Stimulated activated CD4-positive, alpha-beta T cell treated with anti-CD3 and anti-CD28 coated beads, Interleukin-4, amount 100 ng/mL, for 4 hours (primary cell): ENCODE measurements at places on chromosomes 3 and 15.

DNA sequence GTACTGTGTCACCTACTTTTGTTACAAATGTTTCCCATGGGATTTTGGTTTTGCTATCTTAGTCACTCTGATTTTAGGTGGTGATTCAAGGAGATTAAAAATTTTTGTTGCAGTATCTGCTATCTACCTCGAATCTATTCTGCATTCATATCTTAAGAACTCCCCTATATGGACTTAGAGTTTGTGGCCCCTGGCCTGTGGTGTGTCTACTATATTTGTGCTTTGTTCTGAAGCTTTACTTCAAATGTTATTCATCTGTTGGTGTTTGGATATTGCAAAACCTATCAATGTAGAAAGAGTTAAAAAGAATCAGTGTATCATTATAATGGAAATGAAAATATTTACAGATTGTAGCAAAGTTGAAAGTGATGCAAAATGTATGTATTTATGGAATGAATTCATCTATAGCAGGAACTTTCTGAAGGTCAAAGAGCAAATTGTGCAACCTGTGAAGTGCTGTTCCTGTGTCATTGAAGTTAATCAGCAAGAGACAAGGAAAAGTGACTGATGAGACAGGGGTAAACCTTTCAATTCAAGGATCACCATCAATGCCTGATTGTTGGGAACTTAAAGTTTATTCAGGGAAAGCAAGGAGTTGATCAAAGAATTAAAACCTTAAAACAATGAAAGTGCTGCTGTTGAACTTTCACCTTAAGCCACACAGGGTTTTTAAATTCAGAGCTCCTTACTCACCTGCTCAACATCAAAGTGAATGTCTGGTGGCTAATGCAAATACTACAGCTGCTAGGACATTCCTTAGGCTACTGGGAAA, 71.0 kb downstream of the SLMAP start:
- DNase-seq = no peak

DNA sequence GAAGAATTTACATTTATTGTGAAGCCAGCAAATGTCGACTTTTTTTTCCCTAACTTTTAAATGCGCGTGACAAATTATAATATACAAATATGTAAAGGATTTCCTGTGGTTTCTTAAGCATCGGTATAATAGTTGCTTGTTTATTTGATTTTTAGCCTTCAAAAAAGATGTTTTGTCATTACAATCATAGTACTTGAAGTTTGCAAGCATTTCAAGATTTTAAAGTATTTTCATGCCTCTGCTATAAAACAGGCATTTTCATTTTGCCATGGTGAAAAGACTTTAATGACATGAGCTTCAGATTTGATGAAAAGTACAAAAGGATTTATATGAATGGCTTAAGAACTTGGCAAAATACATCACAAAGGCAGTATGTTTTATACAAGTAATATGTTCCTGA, 9.4 kb upstream of the P2RY12 start:
- no peak for DNase-seq

DNA sequence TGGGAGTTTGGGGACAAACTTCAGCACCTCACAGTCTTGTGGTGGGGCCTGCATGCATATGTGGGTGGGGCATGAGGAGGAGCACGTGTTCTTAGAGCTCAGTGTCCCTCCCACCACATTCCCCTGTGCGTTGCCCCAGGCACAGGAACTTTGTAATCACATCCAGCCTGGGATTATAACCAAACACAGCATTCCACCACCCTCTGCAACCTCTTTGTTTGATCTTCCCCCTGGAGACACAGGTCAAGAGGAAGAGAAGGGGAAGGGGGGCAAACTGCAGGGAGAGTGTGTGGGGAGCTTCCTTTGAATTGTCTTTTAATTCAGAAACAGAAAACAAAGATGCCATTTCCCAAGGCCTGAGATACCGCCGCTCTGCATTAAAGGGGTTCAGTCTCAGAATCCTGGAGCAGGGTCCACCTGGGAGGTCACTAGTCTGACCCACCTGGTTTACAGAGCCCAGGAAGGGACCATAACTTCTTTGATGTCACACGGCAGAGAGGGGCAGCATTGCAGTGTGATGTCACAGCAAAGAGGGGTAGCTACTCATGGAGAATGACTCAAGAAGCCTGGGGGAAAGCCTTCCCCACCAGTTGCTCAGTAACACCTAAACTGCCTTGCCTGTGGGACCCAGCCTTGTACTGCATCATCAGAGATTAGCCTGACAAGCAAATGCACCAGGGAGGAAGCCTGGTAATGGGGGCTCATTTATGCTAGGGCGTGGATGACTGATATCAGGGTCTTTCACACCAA, 106.3 kb upstream of the RNU6-1 start:
- no peak for DNase-seq

GRCh38 chr3:15601399-15602145, at the start of the genes BTD and HACL1:
TSS of gene BTD (plus strand) at chr3:15601745. CDS start at chr3:15635440, 33,695 bp downstream.
TSS of gene HACL1 (minus strand) at chr3:15601569. CDS start at chr3:15601463, 106 bp downstream.
- DNase-seq = peak; percentile 99

DNA sequence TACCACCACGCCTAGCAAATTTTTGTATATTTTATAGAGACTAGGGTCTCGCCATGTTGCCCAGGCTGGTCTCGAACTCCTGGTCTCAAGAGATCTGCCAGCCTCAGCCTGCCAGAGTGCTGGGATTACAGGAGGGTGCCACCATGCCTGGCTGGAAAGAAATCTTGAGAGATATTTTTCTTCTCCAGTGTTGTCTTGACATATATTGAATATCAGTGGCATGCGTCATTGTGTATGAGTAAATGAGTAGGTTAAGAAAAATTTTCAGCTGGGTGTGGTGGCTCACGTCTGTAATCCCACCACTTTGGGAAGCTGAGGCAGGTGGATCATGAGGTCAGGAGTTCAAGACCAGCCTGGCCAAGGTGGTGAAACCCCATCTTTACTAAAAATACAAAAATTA, 3.5 kb upstream of the PIF1 start:
- DNase-seq = no peak

- DNase-seq = no peak
Measured at GRCh38 chr3:65877160-65877559, 161.6 kb downstream of the MAGI1 start.

- no peak for DNase-seq
Measured at GRCh38 chr3:98945101-98945524, 43.6 kb upstream of the DCBLD2 start.

DNA sequence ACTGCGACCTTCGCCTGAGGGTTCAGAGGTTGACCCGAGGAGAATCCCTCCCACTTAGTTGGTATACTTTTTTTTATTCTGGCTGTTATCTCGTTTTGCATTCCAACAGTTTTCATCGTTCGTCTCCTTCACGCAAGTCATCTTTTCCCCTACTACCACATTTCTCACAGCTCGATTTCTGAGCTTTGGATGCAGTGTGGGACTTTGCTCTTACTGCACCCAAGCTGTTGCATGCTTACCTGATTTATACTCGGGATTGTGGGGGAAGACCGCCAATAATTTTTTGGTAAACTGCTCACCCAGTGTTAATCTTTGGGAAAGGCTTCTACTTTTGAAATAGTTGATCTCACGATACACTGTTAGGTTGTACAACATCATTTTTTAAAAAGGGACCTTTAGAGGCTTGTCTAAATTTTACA, 702 bp downstream of the TBC1D23 start:
- no peak for DNase-seq

DNA sequence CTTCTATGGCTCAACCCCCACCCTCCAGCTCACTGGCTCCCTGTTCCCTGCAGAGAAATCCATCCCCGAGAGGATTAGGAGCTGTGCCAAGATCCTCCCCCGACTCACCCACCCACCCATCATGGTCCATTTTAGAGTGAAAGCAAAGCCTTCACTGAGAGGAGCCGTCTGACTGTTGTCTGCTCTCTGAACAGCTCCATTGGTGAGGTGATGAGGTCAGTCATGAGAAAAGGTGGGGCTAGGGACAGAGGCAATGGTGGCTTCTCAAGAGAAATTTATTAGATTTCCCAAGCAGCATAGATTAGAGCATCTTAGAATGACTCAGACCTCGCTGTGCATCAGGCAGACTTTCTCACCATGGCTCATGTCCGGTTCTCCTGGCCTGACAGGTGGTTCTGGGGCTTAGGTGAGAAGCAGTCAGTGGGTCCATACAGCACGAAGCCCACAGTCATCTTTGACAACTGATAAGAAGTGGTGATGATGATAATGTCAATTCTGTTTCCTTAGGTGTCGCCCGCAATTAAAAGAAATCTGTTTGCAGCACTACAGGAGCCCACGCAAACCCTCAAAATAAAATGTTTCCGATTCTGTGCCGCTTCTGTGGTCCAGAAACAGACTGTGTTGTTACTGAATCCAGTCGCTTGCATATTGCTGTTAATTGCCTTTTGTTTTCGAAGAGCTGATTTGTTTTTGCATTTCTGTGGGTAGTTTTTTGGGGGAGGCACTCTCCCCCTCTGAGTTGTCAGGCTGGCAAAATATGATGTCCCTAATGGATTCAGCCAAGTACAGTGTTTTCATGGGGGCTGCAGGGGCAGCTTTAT, 24.8 kb upstream of the RHO start:
- no peak for DNase-seq

DNA sequence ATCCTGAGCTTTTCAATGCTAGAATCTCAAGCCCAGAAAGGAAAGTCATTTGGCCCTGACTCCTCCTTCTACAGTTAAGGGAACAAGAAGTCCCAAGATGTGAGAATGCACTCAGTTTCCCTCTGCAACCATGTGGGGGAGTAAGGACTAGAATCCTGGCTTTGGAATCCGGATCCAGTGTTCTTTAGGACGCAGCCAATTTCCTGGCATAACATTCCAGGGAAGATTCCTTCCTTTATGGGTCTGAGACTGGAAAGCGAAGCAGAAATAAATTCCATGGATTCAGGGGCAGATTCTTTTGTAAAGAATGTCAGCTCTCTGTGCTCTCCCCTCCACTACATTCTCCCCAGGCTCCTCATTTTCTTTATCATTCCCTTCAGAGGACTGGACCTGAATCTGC, 151.8 kb upstream of the SOX14 start:
- no peak for DNase-seq

GRCh38 chr3:138326866-138327595, 2.6 kb downstream of the NME9 start:
- no peak for DNase-seq

DNA sequence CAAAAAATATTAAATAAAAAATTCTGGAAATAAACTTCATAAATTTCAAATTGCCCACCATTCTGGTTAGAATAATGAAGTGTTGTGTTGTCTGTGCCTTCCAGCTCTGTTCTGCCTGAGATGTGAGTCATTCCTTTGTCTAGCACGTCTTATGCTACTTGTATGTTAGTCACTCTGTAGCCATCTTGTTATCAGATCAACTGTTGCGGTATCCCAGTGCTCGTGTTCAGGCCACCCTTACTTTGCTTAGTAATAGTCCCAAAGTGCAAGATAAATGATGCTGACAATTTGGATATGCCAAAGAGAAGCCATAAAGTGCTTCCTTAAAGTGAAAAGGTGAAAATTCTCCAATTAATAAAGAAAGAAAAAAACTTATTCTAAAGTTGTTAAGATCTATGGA, 527.5 kb downstream of the NAALADL2 start:
- no peak for DNase-seq

DNA sequence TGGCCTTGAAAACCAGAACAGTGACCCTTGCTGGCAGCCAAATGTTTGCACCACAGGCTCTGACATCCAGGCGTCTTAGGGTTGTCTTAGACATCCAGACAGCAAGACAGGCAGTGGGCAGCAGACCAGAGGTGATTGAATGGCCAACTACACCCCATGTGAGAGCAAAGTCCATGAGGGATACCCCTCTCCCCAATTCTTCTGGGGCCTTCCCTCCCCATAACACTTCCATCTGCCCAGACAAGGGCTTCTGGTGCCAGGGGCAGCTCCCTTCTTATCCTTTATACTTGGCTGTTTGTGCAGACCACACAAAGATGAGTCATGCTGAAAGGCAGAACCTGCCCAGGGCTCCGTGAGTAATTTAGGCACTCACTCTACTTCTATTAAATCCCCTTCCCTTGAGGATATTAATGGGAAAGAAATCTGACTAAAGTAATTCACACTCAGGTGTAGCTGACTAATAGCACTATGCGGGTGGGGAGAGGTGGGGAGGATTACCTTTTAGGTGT, 257.9 kb downstream of the UACA start:
- no peak for DNase-seq

DNA sequence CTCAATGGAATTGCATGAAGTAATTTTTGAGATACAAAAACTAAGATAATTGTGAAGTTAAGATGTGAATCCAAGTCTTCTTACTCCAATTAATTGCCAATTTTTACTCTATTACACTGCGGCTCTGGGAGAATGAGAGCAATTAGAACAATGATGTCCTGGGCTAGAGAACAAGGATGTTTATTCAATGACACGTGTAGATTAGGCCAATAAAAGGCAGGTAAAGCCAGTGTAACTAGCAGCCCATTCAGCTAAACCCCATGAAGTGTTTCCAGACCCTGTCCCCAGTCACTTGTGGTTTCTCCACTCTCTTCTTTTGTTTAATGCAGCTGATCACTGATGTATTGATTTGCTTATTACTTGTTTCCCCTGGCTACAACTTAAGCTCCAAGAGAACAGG, 381.1 kb upstream of the ARHGEF26 start:
- DNase-seq = no peak

DNA sequence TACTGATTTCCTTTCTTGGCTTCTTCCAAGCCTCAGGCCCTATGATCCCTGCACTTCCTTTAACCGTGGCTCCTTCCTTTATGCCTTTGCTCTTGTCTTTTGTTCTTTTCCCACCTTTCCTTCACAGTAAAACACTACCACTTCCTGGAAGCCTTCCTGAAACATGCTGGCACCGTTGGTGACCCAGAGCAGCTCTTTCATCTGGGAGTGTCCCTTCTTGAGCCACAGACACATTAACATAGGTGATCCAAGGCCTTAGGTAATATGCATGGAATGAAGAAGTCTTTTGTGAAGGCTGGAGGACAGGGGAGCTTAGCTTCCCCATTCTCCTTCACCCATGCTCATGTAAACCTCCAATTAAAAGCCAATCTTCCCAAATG, 39.4 kb downstream of the AMOTL2 start:
- DNase-seq = no peak

GRCh38 chr15:95377258-95377852, 953.1 kb upstream of the NR2F2 start:
- DNase-seq = no peak

GRCh38 chr3:164024786-164025185, 1053.5 kb downstream of the SI start:
- no peak for DNase-seq

DNA sequence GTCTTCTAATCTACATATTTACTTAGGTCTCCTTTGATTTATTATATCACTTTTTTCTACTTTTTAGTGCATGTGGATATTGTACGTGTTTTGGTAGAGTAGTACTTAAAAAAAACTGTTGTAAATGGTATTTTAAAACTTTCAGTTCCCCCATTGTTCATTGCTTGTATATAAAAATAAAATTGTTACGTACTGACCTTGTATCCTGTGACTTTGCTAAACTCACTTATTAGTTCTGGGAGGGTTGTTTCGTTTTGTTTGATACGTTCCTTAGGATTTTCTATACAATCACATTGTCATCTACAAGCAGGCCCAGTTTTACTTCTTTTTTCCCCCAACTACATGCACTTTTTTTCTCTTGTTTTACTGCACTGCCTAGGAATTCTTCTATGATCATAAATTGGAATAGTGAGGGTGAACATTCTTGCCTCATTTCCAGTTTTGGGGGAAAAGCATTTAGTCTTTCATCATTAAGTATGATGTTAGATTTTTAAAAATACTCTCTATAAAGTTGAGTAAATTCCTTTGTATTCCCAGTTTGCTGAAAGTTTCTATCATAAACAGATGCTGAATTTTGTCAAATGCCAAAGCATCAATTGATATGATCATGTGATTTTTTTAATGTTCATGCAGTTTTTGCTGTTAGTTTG, 33.5 kb upstream of the ACKR4 start:
- DNase-seq = no peak

- no peak for DNase-seq
Measured at GRCh38 chr3:9810433-9810770, 340 bp downstream of the TTLL3 start.
